ENCODE measurements at places on chromosomes 5 and 9.

DNA sequence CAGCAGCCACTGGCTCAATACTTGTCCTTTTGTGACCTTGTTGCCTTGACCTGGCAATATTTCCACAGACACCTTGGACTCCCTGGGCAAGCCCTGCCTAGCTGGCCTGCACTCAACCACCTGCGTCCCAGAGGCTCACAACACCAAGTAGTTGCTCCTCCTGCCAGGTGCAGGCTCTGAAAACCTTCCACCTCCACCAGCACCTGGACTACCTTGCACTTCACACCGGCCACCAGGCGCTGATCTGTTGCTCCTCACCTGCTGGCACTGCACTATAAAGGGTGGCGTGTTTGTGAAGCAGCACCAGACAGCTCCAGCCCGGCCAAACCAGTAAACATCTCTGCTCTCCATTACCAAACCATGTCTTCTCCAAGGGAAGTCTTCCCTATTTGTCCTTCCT lies 997.7 kb downstream of the PTPRD start:
- DNase-seq = no peak

- no peak for DNase-seq
These were observed 17.8 kb upstream of the IFNB1 start for GRCh38 chr9:21095561-21095960.

DNA sequence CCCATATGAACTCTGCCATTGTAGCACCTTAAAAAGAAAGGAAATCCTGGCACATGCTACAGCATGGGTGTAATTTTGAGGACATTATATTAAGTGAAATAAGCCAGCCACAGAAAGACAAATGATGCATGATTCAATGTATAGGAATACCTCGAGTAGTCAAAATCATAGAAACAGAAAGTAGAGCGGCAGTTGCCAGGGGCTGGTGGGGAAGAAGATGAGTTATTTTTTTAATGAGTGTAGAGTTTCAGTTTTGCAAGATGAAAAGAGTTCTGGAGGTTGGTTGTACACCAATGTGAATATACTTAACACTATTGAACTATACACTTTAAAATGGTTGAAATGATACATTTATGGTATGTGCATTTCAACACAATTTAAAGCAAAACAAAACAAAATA lies 133.0 kb downstream of the ZDHHC21 start:
- DNase-seq = no peak

GRCh38 chr9:71121275-71122021 lies at the start of gene TRPM3:
Gene TRPM3 (minus strand): TSS chr9:71121621. CDS start chr9:71121354, 267 bp downstream.
- no peak for DNase-seq

- no peak for DNase-seq
These were observed 246.5 kb downstream of the SYK start for GRCh38 chr9:91047993-91048607.

GRCh38 chr5:158977642-158978041 lies 122.1 kb downstream of the EBF1 start:
- DNase-seq = no peak

DNA sequence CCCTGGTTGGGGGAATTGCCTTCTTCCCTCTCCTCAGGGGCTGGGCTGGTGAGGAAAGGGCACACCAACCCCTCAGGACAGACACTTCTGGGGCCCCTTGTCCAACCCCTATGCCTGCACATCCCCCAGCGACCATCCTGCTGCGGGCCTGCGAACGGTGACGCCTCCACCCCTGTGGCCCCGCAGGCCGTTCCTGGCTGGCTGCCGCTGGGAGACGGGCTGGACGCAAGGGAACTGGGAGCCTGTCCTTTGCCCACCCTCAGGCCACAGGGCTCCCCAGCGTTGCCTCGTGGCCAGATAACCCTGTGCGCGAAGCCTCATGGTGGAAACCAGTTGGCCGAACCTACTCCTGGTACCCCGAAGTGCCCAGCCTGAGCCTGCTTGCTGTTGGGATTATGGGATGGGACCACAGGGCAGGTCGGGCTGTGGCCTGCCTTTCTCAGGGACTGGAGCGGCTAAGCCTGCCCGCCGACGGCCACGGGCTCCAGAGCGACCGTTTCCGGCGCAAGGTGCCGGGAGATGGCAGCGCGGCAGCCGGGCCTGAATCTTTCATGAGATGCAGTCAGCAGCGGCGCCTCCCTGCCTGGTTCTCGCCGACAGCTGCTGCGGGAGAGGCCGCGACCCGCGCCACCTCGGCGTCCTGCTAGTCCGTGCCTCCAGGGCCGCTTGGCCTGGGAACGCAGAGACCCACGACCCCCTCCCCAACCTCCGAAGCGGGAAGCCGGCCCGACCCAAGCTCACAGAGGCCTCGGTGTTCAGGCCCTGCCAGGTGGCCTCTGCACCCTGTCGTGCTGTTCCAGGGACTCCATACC lies 6.5 kb upstream of the PITX1 start:
- DNase-seq = no peak

- DNase-seq = no peak
These were observed 9.5 kb upstream of the BARHL1 start for GRCh38 chr9:132572921-132573320.

DNA sequence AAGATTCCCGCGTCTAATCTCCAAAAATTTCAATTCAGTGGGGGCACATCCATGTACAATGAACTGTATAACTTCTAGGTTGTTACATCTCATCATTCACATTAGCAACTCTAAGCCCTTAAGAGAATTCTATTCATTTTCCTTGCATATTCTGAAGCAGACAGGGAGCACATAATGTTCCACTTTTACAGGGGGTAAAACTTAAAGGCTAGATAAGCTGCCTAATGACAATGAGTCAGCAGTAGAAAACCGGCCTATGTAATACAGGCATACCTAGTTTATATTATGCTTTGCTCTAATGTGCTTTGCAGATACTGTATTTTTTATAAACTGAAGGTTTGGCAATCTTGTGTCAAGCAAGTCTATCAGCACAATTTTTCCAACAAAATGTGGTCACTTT lies 40.4 kb downstream of the PTAR1 start:
- DNase-seq = peak; percentile 11

GRCh38 chr5:110853267-110853666 lies 114.5 kb downstream of the SLC25A46 start:
- no peak for DNase-seq

DNA sequence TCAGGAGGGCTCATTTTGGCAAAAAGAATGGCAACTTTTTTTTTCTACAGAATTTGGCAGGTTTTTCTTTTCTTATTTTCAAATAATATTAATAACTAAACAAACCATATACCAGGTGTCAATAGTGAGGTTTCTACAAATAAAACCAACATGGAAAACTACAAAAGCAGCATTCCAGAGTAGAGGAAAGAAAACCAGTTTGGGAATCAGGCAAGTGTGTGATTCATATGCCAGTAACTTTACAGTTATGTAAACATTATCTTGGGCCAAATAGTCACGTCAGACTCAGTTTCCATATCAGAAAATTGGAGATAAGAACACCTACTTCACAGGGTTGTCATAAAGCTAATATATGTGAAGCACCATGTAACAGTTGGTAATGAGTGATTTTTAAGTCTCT lies 51.7 kb downstream of the FBXW11 start:
- DNase-seq = no peak

DNA sequence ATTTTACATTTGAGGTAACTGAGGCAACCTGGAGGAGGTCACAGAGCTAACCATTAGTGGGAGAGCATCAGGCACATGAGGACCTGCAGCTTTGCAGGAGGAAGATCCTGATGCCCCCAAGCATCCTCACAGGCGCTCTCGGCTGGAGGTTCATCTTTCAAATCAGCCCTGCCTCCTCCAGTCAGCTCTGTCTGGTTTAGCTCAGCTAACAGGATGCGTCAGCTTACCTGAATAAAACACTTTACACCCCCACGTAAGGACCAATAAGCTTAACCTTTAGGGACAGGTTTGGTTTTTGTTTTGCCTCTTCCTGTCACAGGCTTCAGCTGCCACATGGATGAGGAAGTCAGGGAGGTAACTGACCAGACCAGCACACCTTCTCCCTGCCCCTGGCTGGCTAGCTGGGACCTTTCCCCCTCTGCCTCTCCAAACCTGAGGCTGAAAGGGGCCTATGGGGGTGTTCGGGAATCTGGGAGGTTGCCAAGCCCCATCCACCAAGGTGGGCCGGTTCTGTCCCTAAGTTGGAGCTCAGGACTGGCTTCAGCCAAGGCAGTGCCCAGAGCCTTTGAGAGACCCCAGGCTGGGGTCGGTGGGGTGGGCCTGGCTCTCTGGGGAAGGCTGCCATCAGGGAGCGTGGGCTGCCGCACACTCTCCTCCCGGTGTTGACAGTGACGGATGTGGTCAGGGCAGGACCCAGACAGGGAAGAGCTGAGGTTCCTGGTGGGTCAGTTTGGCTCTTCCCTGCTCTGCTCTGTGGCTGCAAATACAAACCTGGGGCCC lies 20.0 kb upstream of the FCN1 start:
- DNase-seq = no peak

DNA sequence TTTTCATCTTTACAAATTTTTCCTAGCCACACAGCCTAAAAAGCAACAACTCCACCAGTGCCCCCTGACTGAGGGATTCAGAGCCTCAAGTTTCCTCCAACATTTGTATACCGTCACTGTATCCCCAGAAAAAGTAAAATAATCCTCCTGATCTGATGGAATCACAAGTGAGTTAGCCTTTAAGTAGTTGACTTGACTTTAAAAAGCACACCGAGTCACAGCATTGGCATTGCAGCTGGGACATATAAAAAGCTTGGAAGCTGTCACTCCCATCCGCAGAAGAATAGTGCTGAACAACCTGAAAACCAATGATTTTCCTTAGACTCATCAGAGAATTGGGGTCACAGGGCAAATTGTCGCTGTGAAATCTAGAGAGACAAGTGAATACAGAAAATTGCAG lies 41.6 kb upstream of the FBN2 start:
- no peak for DNase-seq

GRCh38 chr5:68196876-68197275 lies 18.7 kb upstream of the PIK3R1 start:
- DNase-seq = no peak

DNA sequence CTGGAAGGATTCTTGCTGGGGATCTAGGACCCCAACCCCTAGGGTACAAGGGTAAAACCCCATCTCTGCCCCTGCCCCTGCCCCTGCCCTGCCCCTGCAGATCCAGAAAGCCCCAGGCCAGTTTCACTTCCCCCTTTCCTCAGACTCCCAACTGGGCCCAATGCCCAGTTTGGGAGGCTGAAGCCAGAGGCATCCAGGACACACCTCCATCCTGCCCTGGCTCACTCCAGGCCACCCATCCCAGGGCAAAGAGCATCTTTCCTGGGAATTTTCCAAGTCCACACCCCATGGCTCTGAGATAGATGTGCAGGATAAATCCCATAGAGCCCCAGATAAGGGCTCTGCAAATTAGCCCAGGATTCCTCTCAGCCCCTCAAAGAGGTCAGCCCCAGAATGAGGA lies 17.4 kb downstream of the CNTFR start:
- no peak for DNase-seq

DNA sequence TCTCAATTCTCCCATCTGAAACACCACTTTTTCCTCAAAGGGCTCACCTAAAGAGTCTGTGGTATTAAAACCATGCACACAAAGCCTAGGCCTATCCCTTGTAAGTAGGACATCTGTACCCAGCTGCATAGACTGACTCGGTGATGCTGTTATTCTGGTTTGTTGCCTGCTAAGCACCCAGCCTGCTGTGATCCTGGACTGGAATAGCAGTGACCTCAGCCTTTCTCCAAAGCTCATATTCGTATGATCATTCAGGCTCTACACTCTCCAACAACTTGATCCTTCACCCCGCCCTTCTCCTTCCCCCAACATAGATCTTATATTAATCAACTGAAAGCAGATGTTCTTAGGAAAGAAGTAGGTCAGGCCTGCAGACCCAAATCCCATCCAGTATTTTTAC lies 81.4 kb upstream of the WWC1 start:
- DNase-seq = no peak

- no peak for DNase-seq
These were observed 1.0 kb downstream of the TBC1D2 start for GRCh38 chr9:98254228-98255060.

DNA sequence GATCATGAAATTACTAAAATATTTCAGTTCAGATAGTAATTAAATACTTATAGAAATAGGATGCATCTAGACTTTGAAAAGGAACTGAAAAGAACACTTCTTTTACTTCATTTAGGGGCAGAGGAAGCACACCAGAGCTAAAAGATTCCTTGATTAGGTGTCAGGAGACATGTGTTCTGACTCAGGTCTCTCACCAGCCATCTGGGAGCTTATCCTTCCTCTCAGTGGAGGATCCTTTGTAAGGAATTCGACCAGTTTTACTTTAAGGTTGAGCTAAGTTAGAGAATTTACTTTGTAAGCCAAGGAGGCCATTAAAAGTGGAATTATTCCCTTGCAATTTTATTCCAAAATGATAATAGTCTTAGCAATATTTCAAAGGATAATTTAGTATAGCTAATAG lies 16.7 kb downstream of the VCAN start:
- DNase-seq = no peak

Data from A673 (cell line).